ENCODE measurements at places on chromosomes 3 and 15. TPM values are rescaled to one million over a fixed set of nuclear protein-coding genes. Genes with fewer than 3 reads are reported as not detected.

DNA sequence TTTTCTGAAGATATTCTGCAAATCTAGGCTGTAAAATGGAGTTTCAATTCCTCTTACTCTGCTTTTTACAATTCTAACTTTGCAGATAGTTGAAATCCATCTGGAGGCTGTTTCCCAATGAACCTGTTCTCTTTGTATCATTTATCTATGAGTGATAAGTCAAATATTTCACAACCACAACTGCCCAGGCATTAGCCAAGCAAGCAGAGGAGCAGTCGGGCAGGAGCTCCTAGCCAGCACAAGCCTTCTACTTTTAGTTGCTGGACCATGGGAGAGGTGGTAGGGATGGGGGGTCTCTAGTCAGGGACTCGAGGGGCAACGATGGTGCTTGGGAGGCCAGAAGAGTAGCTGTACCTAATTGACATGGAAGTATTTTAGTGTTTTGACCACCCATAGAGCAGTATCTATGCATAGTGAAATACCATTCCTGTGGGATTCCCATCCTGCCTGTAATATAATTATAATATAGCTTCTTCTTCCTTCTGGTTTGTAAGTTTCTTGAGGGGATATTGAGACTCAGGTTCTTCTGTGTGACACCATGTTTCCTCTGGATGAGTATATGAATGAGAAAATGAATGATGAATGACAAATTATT is 353.5 kb upstream of the IL12A start:
- no peak for DNase-seq

DNA sequence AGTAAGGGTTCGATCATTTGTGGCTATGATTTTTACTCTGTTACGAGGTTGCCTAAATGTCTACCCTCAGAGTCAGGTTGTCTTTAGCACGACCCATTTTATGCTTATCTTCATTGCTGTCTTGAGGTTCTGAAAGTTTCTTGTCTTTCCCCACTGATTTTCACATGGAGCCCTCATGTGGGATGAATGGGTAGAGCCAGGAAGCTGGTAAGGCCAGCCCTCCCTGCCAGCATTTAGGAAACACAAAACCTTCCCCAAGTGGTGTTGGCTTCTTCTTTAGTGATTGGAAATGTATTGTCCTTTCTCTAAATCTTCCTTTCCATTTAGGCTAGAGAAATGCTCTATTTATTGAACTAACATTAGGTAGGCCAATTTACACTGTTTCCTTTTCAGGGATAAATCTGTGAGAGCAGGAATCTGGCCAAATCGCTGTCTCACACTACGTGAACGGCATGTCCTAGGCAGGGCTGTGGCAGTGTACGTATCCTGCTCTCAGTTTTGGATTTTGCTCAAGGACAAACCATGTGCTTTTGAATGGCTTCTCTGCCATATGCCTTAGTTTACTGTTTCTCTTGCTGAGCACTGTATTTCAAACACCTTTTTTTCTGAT is 43.7 kb downstream of the MYZAP start:
- DNase-seq: no peak

Gene CRYGS
- total RNA-seq: 4.5 TPM

DNA sequence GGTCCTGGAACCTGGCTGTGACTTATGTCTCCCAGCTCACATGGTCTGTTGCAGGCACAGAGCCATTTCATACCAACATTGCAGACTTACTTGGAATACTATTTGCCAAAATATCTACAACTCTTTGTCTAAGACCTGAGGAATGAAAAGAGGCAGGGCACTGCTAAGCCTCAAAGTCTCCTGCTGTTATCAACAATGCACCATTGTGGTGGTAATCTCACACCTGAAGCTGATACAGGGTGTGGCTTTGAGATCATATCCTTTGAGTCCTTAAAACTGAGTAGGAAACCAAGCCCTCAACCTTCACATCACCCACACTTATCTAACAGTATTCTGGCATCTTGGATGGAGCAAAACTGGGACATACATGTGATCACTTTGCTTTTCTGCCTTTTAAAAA is 782.0 kb downstream of the EPHA3 start:
- DNase-seq: no peak

Gene TEX55
- total RNA-seq: not detected

DNA sequence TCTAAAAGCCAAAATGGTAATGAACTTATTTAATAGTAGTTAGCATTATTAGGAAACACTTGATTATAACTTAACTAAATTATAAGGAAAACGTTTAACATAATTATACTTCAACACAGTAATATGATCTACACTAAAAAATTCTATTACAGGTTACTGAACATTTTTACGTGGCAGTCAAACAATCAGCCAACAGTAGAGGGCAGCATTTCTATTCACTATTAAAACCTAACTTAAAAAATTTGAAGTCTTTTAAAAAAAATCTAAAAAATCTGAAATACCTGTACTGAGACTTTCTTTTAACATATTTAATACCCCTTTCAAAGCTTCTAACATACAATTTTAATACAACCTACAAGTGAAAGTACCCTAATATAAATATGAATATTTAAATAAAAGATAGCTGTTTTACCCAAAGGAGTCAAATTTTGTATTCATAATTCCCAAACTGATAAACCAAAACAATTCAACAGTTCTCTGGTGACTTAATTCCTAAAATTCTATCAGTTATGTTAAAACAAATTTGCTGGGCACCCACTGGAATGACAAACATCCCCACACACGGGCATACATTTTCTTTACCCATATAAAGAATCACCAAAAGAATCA is 41.5 kb downstream of the DLG1 start:
- no peak for DNase-seq

DNA sequence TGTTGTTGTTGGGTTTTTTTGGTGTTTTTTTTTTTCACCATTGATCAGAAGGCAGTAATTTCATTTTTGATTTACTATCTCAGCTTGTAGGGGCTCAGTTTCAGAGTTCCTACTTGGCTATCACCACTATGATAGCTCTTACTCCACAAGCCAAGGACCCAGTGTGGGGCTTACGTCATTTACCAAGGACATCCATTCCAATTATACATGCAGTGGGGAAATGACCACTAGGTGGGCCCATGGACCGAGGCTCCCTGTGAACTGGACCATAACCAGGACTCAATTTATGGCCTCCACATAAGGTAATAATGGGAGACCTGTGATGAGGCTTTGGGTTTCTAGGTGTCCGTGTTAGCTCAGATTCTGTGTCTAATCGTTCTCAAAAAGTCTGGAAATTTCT is 67.5 kb upstream of the CACNA1D start:
- no peak for DNase-seq

Gene SCN11A
- 0.11 TPM for total RNA-seq

GRCh38 chr3:45551214-45552010 is 43.1 kb upstream of the LIMD1 start:
- DNase-seq: no peak

- DNase-seq: no peak
These were observed 2.1 kb upstream of the RAP2B start for GRCh38 chr3:153159771-153160397.

- DNase-seq: no peak
These were observed 22.2 kb downstream of the MELTF start for GRCh38 chr3:197007296-197007940.

DNA sequence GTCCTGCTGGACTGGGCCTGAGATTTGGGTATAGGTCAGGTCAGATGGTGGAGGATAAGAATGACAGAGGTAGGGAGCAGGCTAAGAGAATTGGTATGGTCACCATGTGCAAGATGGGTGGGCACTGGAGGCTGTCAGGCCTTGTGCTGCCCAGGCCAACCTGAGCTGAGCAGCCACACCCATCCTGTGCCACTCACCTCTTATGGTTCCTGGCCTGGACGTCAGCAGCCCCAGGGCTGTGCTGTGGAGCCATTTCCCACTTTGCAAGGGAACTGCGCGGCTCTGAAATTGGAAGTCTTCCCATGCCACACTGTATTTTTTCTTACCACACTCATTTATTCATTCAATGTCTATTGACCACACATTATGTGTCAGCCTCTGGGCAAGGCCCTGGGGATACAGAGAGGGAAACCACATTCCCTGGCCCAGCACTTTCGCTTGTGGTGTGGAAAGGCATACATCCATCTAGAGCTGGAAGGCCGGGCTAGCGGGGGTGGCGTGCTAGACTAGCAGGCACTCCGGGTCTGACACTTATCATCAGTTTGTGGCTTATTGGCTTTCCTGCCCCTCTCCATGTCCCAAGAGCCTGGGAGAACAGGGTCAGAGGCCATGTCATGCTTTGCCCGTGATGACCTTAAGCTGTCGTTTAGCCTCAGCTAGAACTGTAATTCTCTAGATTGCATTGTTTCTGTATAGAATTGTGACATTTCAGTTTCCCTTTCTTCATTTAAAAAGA is 51.1 kb upstream of the POLG start:
- DNase-seq: no peak

Gene KNL1
- 46.2 TPM for total RNA-seq

Gene SNRPA1
- total RNA-seq: 121 TPM

GRCh38 chr3:196763179-196763578 is 23.5 kb downstream of the PAK2 start:
- no peak for DNase-seq

DNA sequence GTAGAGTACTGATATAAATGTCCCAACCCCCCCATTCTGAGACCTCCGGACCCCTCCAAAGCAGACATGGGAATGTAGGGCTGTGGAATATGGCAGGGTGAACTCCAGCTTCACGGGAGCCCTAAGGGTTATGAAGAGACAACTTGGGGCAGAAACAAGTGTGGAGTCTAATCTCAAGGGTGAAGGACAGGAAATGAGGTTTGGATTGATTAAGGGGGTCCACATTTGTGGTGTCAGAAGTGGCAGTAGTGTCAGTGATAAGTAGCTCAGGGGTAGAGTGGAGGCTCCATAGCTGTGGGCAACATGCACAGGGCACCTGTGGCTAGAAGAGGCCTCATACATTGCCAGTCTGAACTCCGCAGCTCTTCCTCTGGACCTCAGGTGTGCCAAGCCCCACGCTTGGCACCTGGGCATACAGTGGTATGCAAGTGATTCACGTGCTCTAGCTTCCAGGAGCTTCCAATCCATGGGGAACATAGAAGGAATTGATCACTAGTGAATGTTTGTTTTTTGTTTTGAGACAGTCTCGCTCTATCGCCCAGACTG is 4.1 kb upstream of the P4HTM start:
- no peak for DNase-seq

Gene MASP1
- total RNA-seq: not detected

Gene LSAMP
- not detected for total RNA-seq

- peak; percentile 23 for DNase-seq
These were observed 29.0 kb downstream of the PTH1R start for GRCh38 chr3:46906471-46907058.

Gene ZPLD1
- total RNA-seq: not detected

DNA sequence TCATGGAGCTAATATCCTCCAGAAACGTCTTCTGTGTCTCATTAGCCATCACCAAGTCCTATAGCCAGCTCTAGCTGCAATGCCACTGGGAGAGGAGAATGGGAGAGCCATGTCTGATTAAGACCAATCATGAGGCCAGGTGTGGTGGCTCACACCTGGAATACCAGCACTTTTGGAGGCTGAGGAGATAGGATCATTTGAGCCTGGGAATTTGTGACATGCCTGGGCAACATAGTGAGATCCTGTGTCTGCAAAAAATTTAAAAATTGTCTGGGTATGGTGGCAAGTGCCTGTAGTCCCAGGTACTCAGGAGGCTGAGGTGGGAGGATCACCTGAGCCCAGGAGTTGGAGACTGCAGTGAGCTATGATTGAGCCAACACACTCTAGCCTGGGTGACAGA is 13.1 kb downstream of the MGLL start:
- no peak for DNase-seq

Gene MUC20
- total RNA-seq: 3.0 TPM

DNA sequence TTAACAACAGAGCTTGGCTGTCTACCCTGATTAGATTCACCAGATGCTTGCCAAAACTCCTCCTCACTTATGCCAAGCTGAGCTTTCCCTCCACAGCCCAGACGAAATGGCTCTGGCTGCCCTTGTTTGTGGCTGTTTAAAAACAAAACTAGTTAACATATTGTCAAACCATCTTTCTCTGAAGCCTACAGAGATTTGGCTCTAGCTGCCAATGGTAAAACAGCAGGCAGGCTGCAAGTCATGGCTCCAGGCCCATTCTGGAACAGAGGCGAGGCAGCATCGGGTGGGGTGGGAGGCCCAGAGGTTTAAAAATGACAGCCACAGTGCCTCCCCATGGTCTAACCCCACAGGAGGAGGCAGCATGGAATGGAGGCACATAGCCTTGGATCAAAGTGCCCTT is 75.9 kb downstream of the SCN5A start:
- DNase-seq: no peak

GRCh38 chr3:192850451-192850981 is 67.1 kb downstream of the MB21D2 start:
- DNase-seq: peak; percentile 26

DNA sequence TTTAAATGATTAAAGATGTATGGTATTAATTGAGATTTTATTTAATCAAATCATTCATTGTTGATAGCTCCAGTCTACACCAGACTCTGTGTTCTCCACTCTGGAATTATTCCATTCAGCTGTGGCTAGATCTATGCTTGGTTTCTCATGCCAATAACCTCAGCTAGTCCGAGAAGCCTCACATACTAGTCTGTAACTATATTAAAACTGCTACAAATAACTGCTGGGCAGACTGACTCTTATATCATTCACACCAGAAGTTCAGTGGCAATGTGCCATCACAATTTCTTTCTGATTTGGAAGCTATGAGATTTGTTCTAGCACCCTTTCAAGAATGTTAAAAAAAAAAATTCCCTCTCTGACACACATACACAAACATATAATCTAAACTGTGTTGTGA is 947.3 kb downstream of the ROBO1 start:
- no peak for DNase-seq

Gene KIF7
- total RNA-seq: 0.20 TPM

Gene MOBP
- total RNA-seq: not detected

- no peak for DNase-seq
These were observed 8.9 kb downstream of the SMARCC1 start for GRCh38 chr3:47772788-47773187.

- no peak for DNase-seq
These were observed 17.7 kb downstream of the ATG7 start for GRCh38 chr3:11289864-11290263.

DNA sequence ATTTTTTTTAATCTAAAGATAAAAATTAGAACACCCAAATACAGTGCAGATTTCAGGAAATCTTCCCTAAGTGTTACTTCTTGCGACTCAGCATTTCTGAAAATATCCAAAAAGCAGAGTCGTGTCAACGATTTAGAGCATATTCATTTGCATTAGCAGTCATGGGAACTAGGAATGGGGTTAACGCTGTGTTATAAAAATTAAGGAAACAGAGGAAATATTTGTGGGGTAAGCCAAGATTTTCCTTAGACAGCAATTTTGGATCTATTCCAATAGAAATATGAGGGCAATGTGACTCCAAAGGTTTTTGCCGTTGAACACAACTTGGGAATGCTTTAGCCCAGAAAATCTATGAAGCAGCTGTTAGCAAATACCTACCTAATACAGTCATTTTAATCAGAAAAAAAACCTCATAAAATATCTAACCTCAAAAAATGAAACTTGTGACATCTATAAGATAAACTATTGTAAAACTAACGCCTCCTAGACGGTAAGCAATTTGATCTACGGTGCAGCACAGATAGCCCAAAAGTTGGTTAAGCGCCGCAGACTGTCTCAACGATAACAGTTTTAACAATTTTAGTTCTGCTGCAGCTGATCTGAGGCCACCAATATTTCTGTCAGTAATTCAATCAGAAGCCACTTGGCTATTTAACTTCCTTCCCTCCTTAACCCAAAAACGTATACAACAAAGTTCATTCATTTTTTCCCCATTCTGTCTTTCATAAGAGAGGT is 5.8 kb upstream of the ATP11B start:
- no peak for DNase-seq

All from activated naive CD8-positive, alpha-beta T cell treated with anti-CD3 and anti-CD28 coated beads, Interleukin-2, amount 10 ng/mL, durations not matched to agents 7 days and 5 days (primary cell).